NCI-H1105 (cell line): ENCODE measurements at places on chromosomes 16 and 17.

DNA sequence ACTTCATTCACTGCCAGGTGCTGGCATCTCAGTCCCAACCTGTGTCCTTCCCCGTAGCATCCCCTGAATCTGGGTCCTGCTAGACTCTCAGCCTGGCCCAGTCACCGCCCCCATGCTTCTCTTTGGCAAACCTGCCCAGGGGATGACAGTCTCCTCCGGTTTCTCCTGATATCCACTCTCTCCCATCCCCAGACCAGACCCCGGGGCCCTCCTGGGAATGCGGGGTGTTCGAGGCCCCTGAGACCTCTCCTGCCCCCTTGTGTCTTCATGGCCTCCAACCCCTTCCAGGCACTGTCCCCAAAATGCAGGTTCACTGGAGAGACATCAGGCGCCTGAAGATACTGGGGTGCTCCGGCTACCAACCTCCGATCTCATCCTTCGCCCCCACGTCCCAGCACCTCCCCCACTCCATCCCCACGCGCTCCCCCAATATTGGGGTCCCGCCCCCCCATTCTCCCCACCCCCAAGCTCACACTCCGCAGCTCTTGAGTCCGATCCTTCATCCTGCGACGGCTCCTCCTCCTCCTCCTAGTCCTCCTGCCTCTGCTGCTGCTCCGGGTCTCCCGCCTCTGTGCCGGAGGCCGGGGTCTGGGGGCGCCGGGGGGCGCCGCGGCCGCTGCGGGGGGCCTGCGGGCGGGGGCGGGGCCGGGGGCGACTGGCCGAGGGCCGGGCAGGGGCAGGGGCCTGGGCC lies 399 bp downstream of the STX1B start:
- DNase-seq, result no peak

- no peak for DNase-seq
These were observed 7.5 kb downstream of the C1QTNF8 start for GRCh38 chr16:1088295-1089170.

DNA sequence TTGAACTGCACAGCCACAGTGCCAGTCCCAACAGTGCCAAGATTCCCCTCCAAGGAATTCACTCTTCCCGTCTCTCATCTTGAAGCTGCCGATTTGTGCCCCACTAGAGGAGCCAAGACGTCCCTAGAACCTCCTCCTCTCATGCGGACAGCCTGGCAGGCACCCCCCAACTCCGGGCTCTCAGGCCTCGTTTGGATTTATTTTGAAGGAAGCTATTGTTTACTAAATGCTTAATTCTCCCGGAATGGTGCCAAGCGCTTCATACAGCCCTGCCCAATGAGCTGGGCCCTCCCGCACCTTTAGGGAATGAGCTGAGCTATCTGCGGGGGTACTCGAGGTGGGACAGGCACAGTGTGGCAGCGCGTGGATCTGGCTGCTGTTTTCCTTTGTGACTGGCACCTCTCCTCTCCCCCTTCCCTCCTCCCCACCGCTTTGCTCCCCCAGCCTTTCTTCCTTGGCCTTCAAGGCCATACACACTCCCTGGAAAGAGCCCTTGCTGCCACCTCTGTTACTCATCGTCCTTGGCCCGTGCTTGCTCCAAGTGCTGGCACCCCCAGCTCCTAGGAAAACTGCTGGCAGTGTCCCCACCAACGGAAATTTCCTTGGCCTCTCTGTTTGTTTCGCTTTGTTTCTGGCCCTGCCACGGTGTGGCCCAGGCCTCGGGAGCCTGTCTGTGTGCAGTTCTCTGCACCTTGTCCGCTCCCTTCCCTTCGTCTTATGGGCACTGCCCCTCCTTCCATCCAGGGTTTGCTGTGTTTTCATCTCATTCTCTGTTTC lies 49.9 kb upstream of the CDR2 start:
- DNase-seq, result no peak

DNA sequence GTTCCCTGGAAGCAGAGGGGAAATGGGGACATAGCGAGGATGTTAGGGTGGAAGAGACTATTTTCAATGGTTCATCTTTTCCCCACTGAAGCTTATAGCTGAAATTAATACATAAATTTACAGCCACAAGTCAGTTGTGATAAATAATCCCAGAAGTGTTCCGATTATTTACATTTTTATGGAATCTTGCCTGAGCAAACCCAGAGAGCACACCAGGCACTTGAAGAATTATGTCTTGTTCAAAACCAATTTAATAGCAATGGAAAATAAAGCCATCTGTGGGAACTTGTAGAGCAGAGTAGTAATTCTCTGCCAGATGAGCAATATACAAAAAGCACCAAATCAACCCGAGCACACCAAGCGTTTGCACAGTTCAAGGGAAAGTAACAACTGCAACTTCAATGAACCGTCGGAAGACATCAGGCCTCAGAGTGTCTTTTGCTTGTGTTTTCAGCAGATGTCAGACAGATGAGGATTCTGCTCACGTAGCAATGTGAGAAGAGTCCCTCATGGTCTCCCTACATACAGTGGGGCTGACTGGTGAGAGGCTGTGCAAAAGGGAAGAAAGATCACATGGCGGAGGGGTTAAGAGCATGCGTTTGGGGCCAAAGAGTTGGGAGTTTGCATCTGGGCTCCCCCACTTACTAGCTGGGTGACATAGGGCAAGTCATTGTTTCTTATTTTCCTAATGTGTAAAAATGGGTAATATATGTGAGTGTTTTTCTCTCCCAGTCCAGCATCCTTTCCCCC lies 148.7 kb upstream of the HS3ST2 start:
- DNase-seq, result no peak

DNA sequence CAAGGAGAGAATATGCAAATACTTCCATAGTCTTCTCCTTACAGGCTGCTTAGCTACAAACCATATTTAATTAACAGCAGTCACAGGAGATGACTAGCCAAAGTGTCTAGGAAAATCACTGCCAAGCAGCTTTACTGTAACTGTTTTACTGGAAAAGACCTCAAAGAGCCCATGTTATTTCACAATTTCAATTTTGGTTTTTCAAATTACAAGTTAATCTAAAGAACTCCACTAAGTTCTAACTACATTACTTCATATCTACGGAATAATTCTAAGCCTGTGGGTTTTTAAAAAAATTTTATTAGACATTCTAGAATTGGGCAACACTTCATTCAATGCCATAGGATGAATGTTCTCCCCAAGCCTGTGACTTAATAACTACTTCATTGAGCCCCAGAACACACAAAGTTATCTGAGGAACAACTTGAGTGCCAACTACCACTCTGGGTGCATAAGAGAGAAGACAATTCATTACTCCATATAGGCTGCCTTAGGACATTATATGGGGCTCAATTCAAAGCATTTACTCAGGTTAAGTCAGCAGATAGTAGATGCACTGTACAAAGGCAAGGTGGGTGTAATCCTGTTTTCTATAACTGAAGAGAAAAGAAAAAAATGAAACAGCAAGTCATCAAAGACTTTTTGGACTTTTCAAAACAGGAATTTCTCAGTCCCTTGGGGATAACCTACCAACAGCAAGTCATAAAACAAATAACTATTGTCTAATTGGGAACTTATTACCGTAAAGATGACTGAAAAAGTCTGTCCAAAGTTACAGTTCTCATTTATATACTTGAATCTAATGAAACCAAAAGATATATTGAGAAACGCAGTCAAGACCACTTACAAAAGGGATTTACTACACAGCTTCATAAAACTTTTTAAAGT lies 33.0 kb downstream of the STAT3 start:
- DNase-seq, result no peak

DNA sequence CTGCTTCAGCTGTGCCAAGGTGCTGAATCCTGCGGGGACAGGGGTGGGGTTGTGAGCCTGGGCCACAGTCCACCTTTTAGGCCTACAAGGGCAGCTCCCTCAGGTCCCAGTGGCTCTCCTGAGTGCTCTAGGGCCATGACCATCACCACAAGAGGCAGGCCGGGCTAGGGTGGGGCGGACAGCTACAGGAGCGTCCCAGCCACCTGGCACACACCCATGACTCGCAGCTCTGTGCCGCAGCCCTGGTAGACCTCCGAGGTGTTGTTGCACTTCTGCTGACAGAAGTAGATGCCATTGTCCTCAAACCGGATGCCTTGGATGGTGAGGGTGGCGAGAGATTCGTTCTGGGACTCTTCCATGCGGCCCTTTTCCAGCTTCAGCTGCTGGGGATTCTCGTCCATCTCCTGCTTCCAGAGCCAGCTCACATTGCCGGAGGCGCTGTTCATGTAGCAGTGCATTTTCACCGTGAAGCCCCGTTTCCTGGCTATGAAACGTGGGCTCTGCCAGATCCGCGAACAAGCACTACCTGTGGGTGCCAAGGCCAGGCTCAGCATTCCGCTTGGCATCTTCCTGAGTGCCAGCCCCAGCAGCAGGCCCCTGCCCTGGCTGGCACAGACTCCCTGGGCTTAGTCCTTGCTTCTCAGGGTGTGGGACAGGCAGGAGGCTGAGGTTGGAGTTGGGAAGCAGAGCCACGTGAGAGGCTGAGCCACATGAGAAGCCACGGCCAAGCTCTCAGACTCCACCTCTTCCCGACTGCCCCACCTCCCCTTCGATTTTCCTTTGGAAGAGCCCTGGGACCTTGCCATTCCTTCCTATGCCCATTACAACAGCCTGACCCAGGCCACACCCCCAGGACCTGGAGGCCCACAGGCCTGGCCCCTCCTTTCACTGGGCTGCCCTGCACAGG lies 2.0 kb downstream of the CD79B start:
- no peak for DNase-seq

- no peak for DNase-seq
These were observed 9.3 kb downstream of the ADORA2B start for GRCh38 chr17:15954222-15954621.

- DNase-seq, result no peak
These were observed 75.9 kb downstream of the C16orf95 start for GRCh38 chr16:87241137-87241771.

GRCh38 chr17:31448467-31449077 lies 57.1 kb downstream of the RAB11FIP4 start:
- no peak for DNase-seq

- no peak for DNase-seq
These were observed 22.1 kb upstream of the HNF1B start for GRCh38 chr17:37766971-37767370.

- no peak for DNase-seq
These were observed 819 bp downstream of the NLK start for GRCh38 chr17:28043296-28043695.

GRCh38 chr17:73494950-73495349 lies 149.3 kb downstream of the SDK2 start:
- no peak for DNase-seq

GRCh38 chr16:15770107-15770506 lies 86.7 kb downstream of the MYH11 start:
- no peak for DNase-seq

- DNase-seq, result no peak
These were observed 20.3 kb downstream of the TRARG1 start for GRCh38 chr17:1299552-1300370.

- DNase-seq, result no peak
These were observed 78.7 kb downstream of the LITAF start for GRCh38 chr16:11507991-11508390.

DNA sequence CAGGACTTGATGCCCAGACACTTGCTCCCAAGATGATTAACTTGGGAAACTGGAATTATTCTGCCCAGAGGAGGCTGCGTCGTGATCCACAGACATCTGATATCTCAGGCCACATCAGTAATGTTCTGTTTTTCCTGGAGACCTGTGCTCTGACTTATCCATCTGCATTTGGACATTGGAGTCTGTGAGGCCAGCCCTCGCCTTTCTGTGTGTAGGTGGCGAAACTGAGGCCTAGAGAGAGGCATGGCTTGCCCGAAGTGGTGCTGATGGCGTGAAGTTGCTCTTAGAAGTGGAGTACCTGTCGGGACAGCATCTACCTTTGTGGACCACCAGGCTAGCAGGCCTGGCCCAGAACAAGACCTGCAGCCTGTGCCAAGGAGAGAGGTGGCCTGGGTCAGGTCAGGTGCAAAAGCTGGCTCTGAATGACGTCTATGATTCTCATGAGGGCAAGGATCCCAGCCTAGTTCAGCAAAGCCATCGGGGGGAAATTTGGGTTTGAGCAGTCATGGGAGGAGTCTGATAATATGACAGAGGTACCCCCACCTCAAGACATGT lies 186.8 kb upstream of the ZNF469 start:
- DNase-seq, result no peak
